ENCODE measurements at places on chromosomes 5 and 9.

- DNase-seq = no peak
Observed at GRCh38 chr5:51895834-51896233, 512.6 kb downstream of the ISL1 start.

GRCh38 chr5:18811661-18812060, 1176.3 kb downstream of the CDH18 start:
- DNase-seq = no peak

DNA sequence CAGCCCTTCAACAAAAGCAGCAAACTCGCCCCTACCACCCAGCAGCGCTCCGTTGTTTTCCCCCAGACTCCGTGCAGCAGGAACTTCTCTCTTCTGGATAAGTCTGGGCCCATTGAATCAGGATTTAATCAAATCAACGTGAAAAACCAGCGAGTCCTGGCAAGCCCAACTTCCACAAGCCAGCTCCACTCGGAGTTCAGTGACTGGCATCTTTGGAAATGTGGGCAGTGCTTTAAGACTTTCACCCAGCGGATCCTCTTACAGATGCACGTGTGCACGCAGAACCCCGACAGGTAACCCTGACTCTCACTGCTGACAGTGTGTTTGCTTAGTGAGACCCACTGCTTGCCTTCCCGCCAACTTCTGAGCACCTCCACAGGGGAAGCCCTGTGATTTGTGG, 81.8 kb downstream of the PRDM6 start:
- no peak for DNase-seq

GRCh38 chr5:96839071-96839592, 31.4 kb upstream of the ERAP1 start:
- no peak for DNase-seq

- DNase-seq = no peak
Observed at GRCh38 chr5:124057724-124058231, 545.8 kb downstream of the CSNK1G3 start.

- DNase-seq = no peak
Observed at GRCh38 chr5:11180890-11181289, 419.9 kb upstream of the DAP start.

GRCh38 chr9:124855566-124855943, 2.3 kb downstream of the WDR38 start:
- DNase-seq = no peak

GRCh38 chr5:140148508-140148907, 22.8 kb downstream of the IGIP start:
- DNase-seq = peak; percentile 71

DNA sequence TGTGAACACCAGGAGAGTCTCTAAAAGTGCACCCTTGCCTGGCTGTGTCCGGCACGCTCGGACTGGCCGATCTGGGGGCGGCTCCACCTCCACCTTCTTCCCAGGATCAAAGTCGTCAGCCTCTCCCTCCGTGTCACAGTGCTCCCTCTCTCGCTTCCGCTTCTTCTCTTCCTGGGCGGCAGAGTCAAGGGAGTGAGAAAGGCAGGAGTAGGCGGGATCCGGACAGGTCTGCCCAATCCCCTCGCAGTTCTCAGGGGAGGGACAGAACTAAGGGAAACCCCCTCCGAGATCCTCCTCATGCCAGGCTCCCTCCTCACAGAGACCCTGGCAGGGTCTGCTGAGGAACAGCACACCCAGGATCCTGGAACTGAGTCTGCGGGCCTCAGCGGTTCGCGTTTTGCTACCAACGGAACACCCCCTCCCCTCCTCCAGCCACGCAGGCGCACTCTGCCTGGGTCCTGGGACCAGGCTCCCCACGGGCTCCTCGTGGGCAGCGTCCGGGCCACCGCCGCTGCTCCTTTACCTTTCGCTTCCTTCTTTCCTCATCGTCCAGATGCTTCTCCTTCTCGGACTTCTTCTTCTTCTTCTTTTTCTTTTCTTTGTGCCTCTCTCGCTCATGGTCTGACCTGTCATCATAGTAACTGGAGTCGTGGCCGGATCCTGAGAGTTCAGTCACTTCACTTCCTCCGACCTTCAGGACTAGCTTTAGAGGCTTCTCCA, 1.3 kb downstream of the BRD9 start:
- no peak for DNase-seq

GRCh38 chr5:17679597-17680203, 45.4 kb downstream of the TAF11L14 start:
- DNase-seq = no peak

- no peak for DNase-seq
Observed at GRCh38 chr9:20043035-20043434, 254.2 kb upstream of the SLC24A2 start.

Measured in AG20443 (cell line).